ENCODE measurements at places on chromosomes 7 and 10.

GRCh38 chr10:28587970-28588290, 55.0 kb downstream of the WAC start:
- no peak for DNase-seq

GRCh38 chr10:93515071-93516005, 18.9 kb downstream of the CEP55 start:
- DNase-seq, result no peak

- no peak for DNase-seq
These were observed 10.4 kb downstream of the RALA start for GRCh38 chr7:39633563-39634477.

DNA sequence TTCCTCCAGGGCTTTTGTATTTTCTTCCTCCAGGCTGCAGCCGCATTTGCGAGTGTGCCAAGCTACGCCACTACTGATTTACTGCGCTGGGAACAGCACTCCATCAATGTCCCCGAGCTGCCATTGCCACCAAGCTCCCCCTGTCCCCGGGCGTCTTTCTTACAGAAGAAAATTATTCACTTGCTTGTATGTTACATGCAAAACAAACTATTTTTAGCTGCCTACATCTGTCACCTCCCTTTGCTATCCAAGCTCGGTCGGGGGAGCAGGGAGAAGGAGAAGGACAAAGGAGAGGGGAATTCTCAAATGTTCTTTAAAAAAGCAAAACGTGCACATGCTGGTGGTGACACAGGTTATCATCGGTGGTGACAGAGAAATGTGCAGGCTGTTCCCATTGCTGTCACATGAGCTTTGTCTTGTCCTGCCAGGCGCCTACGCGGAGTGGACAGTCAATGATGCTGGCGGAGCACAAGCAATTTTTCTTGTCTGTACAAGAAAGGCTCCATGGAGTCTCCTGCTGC, 93.1 kb downstream of the ADARB2 start:
- no peak for DNase-seq

GRCh38 chr10:122530177-122530576, 30.4 kb upstream of the DMBT1 start:
- DNase-seq, result no peak

DNA sequence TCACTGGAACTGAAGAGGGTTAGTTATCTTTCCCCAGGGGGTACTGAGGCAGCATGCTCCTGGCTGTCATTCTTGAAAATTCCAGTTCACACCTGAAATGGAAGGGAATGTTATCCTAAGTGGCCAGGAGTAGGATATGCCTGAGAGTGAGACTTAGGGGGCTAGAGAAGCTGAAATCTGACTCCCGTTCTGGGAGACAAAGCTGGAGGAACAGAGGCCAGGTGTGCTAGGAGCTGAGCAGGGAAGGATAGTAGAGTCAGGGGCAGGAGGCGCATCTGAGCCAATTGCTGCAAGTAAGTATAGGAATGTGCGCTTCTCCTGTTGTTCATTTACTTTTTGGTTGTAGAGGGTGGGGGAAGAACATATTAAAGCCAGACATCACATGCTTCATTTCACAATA, 58.1 kb upstream of the KIAA1217 start:
- DNase-seq, result no peak

- no peak for DNase-seq
These were observed 3.5 kb upstream of the ARL4A start for GRCh38 chr7:12683678-12684585.

GRCh38 chr10:109784236-109784635, 139.1 kb downstream of the XPNPEP1 start:
- DNase-seq, result no peak

DNA sequence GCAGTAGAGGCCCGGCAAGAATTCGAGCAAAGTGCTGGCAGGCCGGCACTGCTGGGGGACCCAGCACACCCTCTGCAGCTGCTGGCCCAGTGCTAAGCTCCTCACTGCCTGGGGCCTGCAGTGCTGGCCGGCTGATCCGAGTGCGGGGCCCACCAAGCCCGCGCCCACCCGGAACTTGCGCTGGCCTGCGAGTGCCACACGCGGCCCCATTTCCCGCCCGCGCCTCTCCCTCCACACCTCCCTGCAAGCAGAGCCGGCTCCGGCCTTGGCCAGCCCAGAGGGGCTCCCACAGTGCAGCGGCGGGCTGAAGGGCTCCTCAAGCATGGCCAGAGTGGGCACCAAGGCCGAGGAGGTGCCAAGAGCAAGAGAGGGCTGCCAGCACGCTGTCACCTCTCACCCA, 3.1 kb downstream of the DYDC2 start:
- DNase-seq, result no peak

DNA sequence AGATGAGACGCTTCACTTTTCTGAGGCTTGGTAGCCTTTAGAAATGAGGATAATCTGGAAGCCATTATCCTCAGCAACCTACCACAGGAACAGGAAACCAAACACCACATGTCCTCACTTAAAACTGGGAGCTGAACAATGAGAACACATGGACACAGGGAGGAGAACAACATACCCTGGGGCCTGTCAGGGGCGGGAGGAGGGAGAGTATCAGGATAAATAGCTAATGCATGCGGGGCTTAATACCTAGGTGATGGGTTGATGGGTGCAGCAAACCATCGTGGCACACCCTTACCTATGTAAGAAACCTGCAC, 48.9 kb downstream of the LRGUK start:
- DNase-seq, result no peak

DNA sequence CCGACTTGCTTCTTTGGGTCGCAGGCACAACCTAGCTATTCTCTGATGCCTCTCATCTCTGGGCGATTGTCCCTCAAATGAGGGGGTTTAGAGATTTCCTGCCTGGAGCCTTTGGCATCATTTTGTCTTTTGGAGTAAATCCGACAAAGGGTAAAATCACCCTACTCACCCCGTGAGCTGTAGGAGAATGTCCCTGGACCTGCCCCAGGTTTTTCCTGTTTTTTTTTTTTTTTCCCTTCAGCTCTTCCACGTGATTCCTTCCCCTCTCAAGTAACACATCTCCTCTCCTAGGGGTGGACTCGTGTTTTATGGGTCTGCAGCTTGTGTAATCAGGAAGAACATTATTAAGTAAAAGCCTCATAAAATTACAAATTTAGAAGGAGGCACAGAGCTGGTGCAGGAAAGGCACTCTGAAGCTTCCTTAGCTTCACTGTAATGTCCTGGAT, 128.4 kb upstream of the ZNF746 start:
- DNase-seq, result no peak

DNA sequence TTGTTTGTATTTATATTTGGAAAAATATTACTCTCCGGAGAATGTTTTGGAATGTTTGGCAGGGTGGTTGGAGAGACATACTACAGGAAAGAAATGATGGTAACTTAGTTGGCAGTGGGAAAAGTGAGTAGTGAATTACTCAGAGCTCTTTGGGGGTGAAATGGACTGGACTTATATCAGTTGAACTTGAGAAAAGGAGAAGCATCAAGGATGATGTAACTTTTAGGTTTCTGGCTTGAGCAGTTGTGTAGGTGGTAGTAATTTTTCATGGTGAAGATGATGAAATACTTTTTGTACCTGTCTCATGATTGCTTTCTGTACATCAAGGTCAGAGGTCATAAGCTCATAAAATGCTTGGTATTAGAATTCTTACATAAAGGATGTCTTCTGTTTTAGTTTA, 617.2 kb downstream of the AUTS2 start:
- DNase-seq, result no peak

GRCh38 chr7:29562307-29562706, 1.3 kb upstream of the PRR15 start:
- no peak for DNase-seq

All from stimulated activated CD4-positive, alpha-beta T cell treated with anti-CD3 and anti-CD28 coated beads, Interleukin-12 subunit alpha, Interleukin-12 subunit beta, amount 100 ng/mL, for 48 hours (primary cell).